ENCODE measurements at places on chromosomes 5 and 9. TPM values are rescaled to one million over a fixed set of nuclear protein-coding genes. Genes with fewer than 3 reads are reported as not detected.

PCDHA1 gene
- total RNA-seq: 0.09 TPM

NAIF1 gene
- total RNA-seq: 11.6 TPM

TLE4 gene
- 39.8 TPM for total RNA-seq

TTC16 gene
- total RNA-seq: 0.05 TPM

PRRT1B gene
- total RNA-seq: not detected

PCDHGA6 gene
- 4.2 TPM for total RNA-seq

Measured in smooth muscle cell of the umbilical artery (primary cell).